ENCODE measurements at places on chromosomes 2 and 18.

DNA sequence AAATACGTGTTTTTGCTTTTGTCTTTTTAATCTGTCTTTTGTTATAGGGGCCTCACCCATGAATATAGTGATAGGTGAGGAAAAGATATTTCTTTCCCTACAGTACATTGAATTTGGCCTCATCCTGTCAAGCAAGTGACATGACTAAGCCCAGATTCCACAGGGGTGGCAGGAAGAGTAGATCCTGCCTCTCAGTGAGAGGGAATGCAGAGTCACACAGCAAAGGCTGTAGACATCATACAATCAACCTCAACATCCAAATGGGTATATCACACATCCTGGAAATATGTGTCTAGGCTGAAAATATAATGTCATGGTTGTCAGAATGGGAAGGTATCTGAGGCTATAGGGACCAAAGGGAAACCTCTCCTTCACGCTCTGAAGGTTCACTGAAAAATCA lies 269.6 kb downstream of the CDH20 start:
- no peak for DNase-seq

DNA sequence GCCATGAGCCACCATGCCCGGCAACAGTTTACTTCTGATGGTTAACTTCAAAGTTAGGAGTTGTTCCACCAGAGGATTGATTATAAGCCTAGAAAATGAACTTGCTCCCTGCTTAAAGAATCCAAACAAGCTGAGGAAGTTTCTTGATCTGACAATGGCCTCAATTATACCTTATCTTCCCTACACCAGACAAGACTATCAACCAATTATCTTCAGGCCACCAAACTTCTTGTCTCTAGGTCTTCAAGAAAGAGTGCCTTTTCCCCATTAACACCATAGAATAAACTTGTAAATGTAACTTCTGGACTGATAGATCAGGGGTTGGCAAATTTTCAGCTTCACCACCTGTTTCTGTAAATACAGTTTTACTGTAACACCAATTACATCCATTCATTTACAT lies 15.0 kb downstream of the ZC3H8 start:
- DNase-seq, result no peak

- DNase-seq, result no peak
These were observed 85.1 kb downstream of the CABLES1 start for GRCh38 chr18:23220355-23220754.

- no peak for DNase-seq
These were observed 486.0 kb downstream of the ERBB4 start for GRCh38 chr2:212052412-212053159.

DNA sequence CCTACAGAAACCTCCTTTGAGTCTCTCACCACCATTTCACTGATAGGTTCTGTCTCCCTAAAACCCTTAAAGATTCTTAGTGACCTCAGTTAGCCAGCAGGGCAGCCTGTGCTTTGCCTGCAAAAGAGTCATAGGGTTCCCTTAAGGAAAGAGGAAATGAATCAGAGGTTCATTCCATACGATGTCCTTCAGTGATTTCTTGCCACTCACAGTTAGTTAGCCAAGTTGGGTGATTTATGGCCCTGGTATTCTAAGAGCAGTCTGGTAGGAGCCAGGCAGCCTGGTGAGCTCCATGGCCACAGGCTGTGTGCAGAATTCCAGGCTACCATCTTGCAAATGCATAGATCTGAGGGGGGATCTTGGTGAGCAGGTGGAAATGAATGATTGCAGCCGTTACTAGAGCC lies 18.7 kb upstream of the CCBE1 start:
- DNase-seq, result no peak

DNA sequence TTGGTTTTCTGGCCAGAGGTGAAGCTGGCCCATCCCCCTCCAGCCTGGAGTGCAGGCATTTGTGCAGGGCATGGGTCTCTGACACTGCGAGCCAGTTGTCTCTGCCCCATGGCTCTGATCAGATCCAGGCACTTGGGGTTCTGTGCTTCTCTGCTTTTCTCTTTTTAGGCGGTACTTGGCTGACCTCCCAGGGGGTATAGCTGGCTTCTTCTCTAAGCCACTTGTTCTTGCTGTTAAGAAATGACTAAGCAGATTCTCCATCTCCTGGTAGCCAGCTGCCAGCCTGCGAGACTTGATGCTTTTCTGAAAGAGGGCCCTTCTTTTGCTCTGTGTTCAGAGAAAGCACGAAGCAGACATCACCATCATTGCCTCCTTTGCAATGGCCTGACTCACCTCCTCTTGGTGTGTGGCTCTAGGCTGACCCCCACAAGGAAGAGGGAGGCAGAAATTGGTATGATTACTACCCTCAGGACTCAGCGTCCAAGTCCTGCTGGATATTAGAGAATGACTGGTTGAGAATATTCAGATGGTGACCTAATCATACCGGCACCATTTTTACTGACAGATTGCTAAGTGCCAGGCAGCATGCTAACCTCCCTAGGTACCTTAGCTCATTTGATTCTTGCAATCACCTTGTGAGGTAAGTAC lies 32.7 kb downstream of the TNP1 start:
- DNase-seq, result no peak

- no peak for DNase-seq
These were observed 46.7 kb upstream of the KCNF1 start for GRCh38 chr2:10864861-10865636.

- no peak for DNase-seq
These were observed 30.8 kb downstream of the TWSG1 start for GRCh38 chr18:9365406-9365805.

DNA sequence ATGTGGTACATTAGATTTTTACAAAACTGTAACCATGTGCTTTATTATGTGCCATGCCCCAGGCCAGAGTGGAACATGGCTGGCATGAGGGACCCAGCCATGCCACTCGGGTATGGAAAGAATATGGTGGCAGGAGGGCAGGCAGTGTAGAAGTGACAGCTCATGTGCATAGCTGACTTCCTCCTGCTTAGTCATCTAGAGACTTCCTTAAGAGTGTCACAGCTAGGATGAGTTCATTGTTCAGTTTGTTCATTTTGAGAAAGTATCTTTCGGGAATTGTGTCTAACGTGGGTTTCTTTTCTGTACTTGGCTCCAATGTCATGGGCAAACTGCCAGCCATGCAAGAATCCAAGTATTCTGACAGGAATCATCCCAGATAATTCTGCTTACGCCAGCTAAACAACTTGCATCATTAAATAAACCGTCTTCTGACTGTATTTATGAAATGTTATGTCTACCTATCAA lies 94.3 kb upstream of the ITGB6 start:
- DNase-seq, result peak; percentile 53

DNA sequence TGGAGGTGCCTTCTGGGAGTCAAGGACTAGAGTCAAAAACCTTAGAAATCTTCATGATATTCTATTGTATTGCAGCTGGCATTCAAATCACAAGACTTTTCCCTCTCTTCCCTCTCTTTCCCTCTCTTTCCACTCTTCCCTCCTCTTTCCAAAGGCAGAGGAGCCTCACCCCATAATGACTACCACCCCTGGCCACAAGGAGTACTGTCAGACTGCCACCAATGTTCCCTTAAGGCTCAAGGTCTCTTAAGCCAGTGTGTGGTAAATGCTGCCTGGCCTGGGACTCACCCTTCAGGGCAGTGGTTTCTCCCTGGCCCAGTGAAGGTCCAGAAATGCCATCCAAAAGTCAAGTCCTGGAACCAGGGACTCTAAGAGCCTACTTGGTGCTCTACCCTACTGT lies 605.9 kb upstream of the PKDCC start:
- no peak for DNase-seq

DNA sequence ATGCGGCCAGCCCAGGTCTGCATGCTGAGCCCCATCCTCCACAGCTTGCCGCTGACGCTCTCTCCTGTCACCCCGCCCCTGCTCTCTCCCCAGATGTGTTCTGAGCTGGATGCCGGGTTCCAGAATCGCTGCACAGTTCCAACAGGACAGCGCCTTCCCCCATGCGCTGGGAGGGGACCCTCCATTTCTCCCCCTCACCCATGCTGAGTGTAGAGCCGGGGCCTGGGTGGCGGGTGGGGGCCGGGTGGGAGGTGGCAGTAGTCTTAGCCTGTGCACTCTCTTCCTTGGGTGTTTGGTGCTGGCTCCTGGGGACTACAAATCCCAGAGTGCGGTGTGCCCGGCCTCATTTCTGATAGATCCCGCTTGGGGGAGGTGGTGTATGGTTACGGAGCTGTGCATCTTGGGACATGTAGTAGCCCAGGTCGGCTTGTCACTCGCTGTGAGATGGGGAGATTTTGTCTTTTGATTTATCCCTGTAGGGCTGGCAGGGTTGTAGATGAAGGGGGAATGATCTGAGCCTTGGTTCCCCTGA lies 6.8 kb downstream of the DNAJB2 start:
- no peak for DNase-seq

GRCh38 chr2:55885127-55885943 lies 38.2 kb downstream of the EFEMP1 start:
- DNase-seq, result peak; percentile 78

GRCh38 chr18:28123401-28124030 lies 53.4 kb downstream of the CDH2 start:
- no peak for DNase-seq

DNA sequence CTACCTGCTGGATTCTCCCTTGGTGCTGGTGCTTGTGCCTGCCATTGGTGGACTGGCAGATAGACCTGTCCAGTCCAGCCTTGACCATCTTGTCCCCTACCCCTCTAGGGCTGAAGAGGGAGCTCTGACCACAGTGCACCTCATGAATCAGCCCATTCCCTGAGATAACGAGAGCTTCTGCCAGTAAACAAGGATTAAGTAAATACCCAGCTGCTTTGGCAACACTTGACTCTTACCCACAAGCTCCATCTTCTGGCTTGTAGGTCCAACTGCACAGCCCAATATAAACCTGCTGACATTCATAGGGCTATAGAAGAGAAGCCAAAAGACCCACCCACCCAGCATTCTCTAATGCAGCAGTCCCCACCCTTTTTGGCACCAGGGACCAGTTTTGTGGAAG lies 186.4 kb downstream of the PIK3C3 start:
- DNase-seq, result no peak

DNA sequence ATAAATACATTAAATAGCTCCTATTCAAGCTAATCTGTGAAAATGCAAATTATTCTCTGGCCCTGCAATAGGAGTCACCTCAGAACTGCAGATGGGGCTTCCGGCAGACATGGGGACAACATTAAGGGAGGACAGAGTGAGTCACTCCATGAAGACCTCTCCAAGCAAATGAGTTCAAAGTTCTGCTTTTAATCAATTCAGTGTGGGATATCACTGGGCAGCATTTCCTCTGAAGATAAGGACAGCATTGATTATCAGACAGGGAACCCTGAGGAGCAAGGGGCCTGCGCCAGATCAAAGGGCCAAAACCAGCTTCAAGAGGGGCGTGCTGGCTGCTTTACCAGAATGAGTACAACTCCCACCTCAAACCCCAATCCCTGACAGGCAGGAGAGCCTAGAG lies 356.9 kb upstream of the KLHL29 start:
- DNase-seq, result no peak

DNA sequence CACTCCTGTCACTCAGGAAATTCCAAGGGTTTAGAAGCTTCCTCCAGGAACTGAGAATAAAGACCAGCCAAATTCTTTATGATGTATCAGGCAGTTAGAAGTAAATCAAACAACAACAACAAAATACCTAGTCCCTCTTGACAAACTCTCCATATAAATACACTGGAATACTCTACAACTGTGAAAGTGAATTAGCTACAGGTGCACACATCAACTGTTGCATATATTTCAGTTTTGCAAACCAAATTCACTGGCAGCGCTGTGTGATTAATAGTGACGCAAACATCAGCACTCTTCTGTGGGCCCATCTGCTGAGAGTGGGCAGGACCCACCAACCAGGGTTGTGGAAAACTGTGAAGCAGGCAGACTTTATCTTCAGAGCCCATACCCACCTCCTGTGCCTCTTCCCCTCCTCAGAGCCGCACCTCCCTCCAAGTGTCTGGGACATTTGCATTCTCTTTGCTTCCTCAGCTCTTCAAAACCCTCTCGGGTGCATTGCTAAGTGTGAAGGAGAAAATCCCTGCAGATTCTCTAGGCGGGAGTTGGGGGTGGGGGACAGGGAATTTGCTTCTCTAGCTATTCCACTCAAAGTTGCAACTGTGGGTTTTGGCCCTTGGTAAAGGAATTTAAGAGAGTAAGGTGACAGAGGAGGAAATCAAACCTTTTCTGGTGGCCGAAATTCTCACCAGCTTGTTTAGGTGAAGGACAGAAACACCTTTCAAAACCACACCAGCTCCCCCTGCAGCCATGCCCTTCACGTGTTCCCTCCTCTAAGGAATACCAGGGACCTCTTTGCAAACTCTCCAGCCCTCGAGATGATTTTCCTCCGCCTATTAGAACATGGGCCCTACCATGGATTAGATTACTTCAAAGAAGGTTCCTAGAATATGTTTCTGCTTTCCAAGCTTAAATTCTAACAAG lies 119.3 kb downstream of the MRO start:
- DNase-seq, result no peak

- no peak for DNase-seq
These were observed 15.8 kb downstream of the ERLEC1 start for GRCh38 chr2:53802617-53803151.

GRCh38 chr18:45874491-45875184 lies 49.2 kb downstream of the SIGLEC15 start:
- no peak for DNase-seq

DNA sequence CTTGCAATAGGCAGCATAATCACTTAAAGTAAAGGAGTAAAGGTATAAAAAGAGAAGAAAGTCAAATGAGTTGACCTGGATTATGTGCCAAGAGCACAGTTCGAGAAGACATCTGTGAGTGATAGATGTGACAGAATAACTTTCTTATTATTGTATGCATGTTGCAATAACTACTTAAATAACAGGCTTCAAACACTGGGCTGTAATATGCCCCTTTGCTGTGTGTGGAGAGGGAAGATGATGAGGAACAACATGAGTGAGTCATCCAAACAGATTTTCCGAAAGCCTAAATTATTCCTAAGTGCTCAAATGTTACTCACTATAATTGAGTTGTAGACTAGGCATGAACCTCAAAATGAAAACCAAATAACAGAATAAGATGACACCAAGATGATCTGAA lies 328.1 kb downstream of the EXOC6B start:
- no peak for DNase-seq

DNA sequence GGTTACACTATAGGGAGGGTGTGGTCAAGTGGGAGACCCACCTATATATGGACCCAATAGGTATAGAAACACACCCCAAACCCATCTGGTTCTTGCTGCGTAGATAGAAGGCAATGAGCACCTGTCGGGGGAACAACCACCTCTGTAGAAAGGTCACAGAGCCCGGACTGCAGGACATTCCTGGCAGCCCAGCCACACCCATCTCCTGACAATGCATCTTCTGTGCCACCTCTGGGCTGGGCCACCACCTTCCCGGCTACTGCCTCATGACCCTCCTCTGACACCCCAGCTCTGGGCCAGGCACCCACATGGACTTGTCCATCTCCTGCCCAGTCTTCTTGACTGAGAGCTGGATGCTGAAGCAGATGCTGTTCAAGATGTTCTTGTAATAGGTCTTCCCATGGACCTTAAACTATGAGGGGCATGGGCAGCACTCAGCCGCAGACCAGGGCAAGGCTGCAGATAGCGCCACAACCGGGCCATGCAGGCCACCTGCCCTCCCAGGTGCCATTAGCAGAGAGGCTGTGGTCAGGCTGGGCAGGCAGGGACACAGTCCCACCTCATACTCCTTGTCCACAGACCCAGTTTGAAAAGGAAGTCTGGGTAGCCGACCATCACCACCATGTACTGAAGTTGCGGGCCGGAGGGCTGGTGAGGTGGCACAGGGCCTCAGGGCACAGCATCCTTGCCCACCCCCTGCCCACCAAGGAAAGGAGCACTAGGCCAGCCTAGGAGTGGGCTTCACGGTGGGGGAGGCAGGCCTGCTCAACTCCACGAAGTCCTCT lies 9.3 kb downstream of the ALPG start:
- DNase-seq, result no peak

GRCh38 chr2:105180491-105180972 lies 61.0 kb upstream of the GPR45 start:
- DNase-seq, result no peak

GRCh38 chr18:74006143-74006542 lies 141.5 kb downstream of the FBXO15 start:
- no peak for DNase-seq
